ENCODE measurements at places on chromosomes 1 and 21. TPM values are rescaled to one million over a fixed set of nuclear protein-coding genes. Genes with fewer than 3 reads are reported as not detected.

The C1orf56 gene
- total RNA-seq: 3.4 TPM

The KIF14 gene
- total RNA-seq: 1.9 TPM

The GNAT2 gene
- not detected for total RNA-seq

The CDC7 gene
- total RNA-seq: 29.3 TPM

The FBXO42 gene
- total RNA-seq: 29.5 TPM

The C1orf21 gene
- 31.7 TPM for total RNA-seq

The GNG4 gene
- total RNA-seq: 31.5 TPM
